Hypothalamus (tissue), 51 donors: ENCODE measurements at places on chromosomes 11 and 22.

DNA sequence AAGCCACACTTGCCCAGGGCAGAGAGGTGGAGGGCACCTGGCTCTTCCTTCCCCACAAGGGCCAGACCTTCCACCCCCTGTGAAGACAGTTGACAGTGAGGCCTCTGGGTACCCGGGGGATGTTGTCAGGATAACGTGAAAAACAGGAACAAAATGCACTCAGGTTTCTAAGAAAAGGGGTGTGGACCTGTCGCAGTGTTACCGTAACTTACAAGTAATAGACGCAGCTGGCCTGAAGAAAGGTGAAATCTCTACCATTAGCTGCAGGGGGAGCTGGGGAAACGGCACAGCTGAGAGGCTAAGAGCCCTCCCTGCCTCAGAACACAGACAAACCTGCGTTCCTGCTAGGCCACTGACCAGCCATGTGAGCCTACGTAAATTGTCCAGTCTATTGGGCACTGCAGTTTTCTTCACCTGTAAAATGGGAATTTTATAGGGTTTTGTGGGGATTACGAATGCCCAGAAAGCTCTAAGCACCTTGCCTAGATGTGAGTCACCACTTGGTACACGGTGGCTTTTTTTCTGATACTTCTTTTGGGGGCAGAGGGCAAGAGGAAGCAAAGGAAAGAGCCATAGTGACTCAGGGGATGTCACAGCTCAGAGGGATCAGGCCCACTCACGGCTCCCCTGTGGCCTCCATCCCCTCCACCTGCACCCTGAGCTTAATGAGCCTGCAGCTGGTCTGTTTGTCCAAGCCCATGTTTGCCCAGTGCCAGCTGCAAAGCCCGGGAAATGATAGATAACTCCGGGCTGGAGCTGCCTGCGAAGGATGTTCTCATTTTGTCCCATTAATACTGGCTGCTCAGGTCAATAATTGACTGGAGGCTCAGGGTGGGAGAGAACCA, 18.4 kb upstream of the CABP7 start:
- no peak for DNase-seq

DNA sequence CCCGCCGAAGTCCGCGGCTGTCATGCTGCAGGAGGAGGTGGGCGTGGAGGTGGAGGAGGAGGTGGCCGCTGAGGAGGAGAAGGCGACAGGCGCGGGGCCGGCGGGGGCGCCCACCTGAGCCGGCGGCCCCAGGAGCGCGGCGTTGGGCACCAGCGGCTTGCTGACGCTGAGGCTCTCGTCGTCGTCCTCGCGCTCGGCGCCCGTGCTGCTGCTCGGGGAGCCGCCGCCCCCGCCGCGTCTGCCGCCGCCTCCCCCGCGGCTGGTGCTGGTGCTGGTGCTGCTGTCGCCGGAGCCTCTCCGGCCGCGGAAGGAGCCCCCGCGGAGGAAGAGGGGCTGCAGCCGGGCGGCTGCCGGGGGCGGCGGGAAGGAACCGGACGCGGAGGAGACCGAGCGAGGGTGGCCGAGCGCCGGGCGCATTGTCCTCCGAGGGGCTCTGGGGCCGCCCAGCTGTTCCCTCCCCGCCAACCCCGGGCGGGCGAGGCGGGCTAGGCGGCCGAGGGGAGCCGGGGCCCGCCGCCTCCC, 388 bp downstream of the TMEM121B start:
- DNase-seq: no peak

GRCh38 chr11:127037001-127037400, 36.4 kb upstream of the KIRREL3 start:
- DNase-seq: no peak

DNA sequence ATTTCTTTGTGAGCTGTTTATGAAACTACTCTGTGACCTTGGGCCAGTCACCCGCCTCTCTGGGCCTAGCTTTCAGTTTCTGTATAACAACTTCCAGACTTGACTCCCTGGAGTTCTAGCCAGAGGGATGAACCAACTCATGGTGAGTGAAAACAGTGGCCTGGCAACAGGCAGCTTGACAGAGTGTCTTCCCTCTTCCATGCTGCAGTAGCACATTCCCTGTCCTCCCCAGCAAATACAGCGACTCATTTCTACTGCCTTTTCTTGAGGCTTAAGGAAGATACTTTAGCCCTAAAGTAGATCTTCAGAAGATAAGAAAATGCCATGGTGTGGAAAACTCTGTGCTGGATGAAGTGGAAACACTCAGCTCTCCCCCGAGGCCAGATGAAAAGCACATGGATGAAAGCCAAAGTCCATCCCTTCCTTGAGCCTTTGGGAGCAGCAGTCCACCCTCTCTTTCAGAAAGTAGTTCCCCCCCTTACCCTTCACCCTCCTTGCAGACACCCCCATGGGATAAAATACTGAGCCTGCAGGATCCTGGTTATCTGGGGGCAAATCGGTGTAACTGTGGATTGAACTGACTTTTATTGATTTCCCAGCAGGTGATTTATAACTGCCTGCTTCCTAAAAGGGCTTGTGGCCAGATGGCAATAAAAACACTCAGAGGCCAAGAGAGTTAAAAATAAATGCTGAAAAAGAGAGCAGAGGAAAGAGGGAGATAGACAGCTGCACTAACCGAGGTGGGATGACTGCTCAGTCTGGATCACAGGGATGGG, 24.1 kb downstream of the IRAG1 start:
- no peak for DNase-seq

DNA sequence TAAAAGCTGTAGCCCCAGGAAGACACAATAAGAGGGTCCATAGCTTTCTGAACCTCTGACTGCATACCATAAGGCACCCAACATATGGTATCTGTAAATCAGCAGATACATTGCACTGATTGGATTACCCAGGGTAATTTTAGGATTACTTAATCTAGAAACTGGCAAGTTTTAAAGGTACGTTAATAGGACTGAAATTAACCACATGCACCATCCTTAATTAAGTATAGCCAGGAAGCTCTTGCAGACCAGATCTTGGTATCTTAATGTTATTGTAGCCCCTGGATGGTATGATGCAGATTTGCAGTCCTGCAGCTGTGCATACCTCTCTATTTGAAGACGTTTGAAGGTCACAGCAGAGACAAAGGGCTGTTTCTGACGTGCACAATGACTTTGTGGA, 72.8 kb downstream of the ARHGAP42 start:
- no peak for DNase-seq

DNA sequence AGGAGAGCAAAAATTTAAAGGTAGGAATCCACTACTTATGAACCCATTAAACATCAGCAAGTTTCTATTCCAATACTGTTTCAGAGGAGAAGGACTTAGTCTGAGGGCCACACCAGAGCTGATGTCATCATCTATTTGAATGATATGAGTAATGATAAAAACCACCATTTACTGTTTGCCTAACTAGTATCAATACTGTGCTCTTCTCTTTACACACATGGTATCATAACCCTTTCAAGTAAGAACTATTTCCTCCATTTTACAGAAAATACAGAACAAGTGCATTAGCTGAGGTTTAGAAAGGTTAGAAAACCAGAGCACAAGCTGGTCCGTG, 651.3 kb upstream of the KIRREL3 start:
- DNase-seq: no peak

DNA sequence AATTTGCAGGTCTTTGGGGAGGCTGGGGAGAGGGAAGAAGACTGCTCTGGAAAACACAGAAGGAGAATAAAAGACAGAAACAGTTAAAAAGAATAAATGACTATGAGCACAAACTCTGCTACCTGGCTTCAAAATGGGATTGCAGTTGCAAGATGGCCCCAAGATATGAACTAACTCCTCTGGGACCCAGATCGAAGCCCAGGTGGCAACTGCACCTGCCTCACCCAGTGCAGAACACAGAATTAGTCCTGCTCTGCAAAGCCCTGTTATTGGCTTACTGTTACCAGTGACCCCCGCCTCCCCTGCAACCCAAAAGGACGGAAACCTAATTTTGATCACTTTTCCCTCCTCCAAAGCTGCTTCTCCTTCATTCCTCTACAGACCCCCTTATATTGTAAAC, 35.9 kb upstream of the POU2AF1 start:
- no peak for DNase-seq
